ENCODE measurements at places on chromosomes 2 and 18.

- DNase-seq: no peak
Observed at GRCh38 chr2:181776336-181776735, 96.0 kb upstream of the NEUROD1 start.

- no peak for DNase-seq
Observed at GRCh38 chr2:217588266-217588665, 414.5 kb downstream of the TNS1 start.

DNA sequence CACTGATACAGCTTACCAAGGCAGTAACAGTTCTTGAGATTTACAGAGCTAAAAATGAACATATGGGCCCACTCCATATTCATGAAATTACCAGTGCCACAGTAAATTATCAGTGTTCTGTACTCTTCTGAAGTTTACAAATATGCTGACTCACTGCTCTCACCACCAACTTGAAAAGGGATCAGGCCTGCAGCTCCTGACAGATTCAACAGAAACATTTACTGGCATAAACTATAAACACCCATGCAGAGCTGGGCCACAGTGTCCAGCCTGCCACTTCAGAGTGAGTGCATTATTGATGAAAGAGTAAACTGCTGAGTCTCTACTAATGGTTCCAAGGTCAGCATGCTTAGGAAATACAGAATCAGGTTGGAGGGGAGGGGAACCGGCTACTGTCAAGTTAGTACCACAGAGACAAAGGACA lies 83.1 kb downstream of the FARSB start:
- no peak for DNase-seq

DNA sequence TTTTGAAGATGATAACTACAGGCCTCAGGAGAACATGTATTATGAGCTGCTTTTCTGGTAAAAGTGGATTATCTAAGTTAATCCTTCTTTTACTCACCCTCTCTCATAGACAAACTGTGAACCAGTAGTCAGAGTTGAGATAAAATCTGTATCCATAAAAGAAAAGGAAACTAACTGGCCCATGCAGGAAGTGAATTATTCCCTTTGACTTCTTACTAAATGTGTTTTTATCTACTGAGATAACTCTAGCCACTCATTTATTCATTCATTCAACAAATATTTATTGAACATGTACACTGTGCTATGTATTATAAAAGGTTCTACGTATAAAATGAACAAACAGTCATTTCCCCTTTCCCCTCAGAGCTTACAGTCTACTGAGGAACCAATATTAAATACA lies 10.0 kb downstream of the WDR35 start:
- DNase-seq: no peak
